ENCODE measurements at places on chromosomes 11 and 22.

DNA sequence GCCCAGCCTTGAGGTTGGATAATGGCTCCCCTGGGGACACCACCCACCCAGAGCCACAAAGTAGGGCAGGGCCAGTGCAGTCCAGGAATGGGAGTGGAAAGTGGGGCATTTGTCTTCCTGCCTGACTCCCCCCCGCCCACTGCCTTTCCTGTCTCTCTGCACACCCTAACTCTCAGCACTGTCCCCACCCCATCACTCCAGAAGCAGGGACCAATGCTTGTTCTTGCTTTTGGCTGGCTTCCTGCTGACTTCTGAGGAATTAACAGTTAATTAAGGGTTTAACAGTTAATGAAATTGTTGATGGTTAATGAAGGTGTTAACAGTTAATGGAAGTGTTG, 4.7 kb downstream of the PITPNM1 start:
- no peak for DNase-seq

DNA sequence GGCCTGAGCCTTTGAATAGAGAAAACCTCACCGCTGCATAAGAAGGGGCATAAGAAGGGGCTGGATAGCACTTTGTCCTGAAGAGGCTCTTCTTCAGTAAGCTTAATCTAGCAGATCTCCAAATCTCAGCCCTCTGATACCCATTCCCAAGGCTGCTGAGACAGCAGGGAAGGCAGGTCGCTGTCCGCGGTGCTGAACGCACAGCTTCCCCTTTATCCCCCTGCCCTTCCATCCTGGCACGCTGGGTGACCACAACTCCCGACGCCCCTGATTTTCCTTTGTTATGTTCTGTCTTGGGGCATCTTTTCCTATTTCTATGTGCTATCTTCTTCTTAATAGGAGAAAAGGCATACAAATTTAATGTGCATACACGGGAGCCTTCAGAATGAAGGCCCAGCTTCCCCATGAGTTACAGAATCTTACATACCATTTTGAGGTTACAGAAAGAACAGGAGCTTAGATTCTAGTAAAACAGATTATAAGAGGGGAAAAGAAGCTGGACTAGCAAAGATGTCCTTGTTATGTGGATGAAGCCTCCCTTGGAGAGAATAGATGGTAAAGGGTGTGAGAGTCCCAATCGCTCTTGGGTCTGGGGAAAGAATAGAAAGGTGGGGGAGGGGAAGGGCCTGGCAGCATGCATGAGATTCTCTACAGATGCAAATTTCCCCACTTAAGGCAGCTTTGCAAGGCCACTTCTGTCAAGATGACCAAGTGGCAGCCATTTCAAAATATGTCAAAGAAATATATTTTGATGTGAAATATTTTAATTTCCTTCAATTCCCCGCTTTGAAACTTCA, 5.7 kb upstream of the SULT4A1 start:
- DNase-seq = no peak

DNA sequence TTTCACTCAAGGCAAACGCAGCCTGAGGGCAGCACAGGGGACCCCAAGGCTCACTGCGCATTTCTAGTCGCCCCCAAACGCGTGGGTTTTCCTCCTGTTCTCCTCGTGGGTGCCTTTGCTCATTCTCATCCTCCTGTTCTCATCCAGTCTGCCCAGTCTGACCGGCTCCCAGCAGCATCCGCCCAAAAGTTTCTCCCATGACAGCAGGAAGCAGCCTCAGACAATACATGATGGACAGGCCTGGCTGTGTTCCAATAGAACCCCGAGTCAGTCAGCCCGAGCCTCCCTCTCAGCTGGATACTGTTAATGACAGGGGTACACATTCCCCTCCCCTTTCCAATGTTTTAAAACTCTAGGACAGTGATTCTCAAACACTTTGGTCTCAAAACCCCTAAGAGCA, 22.5 kb upstream of the KRTAP5-7 start:
- DNase-seq = no peak

GRCh38 chr11:72069787-72070251, 10.5 kb downstream of the NUMA1 start:
- no peak for DNase-seq

DNA sequence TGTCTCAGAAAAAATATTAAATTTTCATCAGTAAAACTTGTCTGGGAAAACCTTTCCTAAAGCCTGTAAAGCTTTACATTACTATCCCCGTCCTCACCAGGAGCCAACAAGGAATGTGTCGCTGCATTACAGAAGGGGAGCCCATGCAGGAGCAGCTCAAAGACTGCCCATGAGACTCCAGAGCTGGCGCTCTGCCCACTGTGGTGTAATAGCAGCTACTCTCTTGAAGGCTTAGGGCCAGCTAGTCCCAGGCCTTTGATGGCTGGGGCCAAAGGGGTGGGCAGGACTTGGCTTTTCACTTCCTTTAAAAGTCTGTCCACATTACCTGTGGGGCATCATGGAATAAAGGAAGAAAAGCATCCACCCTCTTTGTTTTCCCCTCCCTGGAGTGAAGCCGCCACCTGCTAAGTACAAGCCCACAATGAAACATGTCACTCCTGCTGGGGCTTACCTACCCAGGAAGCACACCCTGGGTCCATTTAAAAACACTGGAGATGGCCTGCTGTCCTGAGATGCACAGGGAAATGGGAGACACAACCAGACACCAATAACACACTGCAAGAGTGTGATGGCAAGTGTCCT, 150.7 kb downstream of the ADAMTS15 start:
- DNase-seq = no peak

DNA sequence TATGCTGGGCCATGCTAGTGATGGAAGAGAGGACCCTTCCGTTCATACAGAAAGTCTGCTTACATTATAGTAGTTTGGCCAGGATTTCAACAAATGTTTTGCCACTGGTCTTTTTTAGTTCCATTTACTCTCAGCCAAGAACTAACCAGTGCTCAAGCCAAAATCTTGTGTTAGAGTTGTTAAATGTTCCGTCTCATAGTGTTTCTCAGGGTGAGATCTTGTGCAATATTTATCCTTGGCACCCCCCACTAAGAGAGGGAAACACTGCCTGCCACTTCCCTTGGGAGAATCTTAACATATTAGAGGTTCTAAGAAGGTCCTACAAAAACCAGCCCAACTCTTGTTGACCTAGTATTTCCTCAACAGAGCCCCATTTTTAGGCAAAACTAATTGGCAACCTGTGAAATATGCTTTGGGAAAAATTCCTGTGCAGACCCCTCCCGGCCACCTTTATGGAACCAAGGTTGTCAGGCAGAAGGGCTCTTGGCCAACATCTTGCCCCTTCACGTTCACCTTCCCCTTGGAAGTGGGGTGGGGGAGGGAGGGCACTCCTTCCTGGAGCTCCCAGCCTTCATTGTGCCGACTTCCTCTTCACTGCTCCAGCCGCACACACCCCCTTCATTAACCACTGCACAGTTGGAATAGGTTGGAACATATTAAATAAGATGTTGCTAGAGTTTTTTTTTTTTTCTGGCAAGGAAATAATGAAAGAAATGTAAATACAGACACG, 173.2 kb upstream of the SORL1-AS1 start:
- DNase-seq = no peak

DNA sequence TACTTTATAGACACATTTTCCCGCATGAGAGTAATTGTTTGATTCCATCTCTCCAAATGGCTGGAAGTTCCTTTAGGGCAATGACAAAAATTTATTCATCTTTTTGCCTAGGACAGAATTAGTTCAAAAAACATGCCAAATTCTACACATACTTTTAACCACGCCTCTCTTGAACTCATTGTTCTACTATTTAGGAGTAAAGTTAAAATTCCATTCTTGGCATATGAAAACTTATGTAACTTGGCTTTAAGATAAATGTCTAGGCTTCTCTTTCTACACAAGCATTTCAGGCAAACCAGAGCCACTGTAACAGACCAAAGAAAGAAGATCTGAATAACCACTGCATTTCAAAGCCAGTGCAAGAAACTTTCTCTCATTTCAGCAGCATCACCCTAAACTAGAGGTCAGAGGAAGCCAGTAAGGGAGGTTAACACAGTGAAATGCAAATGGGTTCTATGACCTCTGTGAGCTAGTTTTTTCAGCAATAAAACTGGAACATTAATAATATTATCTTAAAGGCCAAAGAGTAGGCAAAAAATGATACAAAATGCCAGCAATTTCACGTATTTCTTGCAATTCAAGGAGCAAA, 73.0 kb downstream of the RSF1 start:
- no peak for DNase-seq

GRCh38 chr11:66291706-66292542, at the start of gene TMEM151A:
TSS of gene TMEM151A (plus strand) at chr11:66291894. CDS start at chr11:66292014, 120 bp downstream.
- DNase-seq = no peak

- DNase-seq = no peak
Observed at GRCh38 chr11:24298146-24298545, 198.7 kb upstream of the LUZP2 start.
